ENCODE measurements at places on chromosomes 7 and 10.

DNA sequence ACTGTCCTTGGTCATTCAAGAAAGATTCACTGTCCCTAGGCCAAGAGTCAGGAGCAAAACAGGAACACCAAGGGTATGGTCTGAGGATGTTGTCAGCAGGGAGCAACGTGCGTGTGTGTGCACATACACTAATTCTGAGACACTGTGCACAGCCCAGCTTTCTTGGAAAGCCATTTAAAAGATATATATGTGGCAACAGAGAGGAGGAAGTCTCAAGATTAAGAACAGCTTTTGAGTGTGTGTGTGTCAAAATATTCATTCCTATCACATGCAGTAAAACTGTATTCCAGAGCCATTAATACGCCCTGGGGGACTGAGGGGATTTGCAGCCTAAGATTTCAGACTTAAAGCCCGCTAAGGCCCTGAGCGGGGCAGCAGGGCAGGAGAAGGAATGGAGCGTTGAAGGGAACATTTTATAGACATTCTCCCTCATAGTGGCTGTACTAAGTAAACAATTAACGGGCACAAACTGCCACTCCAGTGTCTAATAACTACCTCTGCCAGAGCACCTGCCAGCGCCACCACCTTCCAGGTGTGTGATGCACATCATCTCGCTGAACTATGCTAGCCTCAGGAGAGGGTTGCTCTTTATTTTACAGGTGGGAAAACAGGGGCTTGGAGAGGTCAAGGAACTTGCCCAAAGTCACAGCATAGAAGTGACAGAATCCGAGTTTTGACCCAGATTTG lies 2.0 kb downstream of the NOD1 start:
- DNase-seq: no peak

DNA sequence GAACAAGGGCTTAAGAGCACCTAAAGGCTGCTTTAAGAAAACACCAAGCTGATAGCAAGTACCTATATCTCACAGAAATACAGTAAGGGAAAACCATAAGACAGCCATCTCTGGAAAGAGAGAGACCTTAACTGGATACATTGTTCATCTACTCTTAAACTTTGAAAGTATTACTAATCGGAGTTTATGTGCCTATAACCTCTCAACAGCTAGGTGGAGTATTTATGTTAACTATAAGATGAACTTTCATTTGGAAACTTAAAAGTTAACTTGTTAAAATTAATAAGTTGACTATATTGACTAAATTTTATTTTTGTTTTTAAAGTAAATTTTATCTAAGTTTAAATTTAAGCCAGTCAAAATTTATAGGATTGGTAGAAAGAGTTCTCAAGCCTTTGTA lies 90.6 kb downstream of the USP6NL start:
- DNase-seq: no peak

- DNase-seq: no peak
Observed at GRCh38 chr10:89219513-89220218, 12.5 kb upstream of the CH25H start.

DNA sequence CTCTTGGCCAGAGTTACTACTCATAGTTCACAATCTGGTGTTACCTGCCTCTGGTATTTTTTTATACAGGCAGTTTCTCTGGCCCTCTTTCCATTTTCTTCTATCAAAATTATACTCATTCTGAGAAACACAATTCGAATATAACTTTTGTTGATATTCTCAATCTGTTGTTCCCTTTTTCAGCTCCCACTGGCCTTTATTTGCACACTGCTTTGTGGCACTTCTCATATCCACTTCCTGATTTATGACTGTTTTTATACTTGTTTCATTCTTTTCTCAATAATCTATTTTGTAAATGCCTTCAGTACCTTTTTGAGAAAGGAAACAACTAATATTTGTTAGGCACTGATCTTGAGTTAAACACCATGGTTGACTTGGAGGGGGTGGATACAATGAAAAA lies 93.8 kb upstream of the HDAC9 start:
- no peak for DNase-seq

DNA sequence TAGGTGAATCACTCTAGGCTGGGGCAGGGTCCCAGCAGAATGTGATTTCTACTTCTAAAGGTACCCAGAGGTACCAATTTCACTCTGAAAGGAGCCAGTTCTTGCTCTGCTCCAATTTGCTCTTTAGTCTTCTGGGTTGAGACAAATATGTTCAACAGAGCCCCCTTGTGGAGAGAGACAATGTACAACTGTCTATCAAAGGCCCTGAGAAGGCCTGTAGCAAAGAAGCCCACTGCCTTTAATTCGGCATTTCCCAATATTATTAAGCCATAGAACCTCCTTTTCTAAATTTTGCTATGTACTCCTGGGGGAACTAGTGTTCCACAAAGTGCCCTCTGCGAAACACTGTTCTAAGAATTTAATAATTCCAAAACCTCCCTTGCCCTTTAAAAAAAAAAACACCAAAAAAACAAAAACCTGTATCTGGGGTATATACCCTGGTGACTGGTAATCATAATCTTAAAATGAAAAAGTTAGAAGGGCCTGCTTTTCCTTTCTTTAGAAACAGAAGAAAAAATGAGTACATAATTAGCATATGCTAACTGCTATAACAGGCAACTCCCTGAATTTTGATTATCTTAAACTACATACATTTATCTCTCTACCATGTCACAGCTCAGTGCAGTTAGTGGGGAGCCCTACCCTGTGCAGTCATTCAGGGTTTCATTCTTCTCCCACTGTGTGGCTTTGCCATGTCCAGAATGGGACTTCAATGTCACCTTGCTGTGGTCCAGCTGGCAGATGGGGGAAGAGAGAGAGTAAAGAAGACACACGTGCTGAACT lies 160.9 kb upstream of the BMPER start:
- no peak for DNase-seq

DNA sequence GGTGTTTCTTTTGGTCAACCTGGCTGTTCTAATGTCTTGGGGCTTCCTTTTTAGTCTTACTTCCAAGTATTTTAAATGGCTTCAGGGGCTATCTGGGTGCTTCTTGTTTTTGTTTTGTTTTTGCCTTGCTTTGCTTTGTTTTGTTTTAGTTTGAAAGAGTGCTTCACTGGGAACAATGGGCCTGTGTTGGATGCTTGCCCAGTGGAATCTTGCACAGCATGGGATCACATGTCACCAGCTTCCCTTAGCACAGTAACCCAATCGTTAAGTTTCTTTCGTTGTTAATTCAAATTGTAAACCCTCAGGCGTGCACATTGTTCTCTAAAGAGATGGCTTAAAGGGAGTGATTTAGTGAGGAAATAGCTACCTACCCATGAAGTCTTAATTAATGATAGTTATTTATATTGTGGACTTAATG lies 8.9 kb downstream of the COL17A1 start:
- DNase-seq: no peak

- DNase-seq: no peak
Observed at GRCh38 chr7:79702116-79702515, 248.6 kb upstream of the MAGI2 start.

- DNase-seq: no peak
Observed at GRCh38 chr7:107133396-107133795, 35.4 kb upstream of the HBP1 start.

GRCh38 chr10:59970396-59971368 lies 64.3 kb upstream of the CCDC6 start:
- no peak for DNase-seq

GRCh38 chr10:113882240-113882639 lies 27.8 kb downstream of the NHLRC2 start:
- DNase-seq: no peak

GRCh38 chr7:50416527-50417182 lies 33.5 kb downstream of the FIGNL1 start:
- DNase-seq: no peak

GRCh38 chr10:120174491-120174890 lies 282.0 kb downstream of the SEC23IP start:
- no peak for DNase-seq

GRCh38 chr7:112414855-112415490 lies 35.3 kb upstream of the IFRD1 start:
- DNase-seq: no peak

GRCh38 chr10:74096777-74097176 lies 53.9 kb downstream of the AP3M1 start:
- no peak for DNase-seq

GRCh38 chr7:3013975-3014792 lies 29.5 kb downstream of the CARD11 start:
- no peak for DNase-seq

GRCh38 chr7:135326636-135327280 lies 93.1 kb downstream of the STRA8 start:
- no peak for DNase-seq

- no peak for DNase-seq
Observed at GRCh38 chr10:109934958-109935793, 11.9 kb upstream of the XPNPEP1 start.

DNA sequence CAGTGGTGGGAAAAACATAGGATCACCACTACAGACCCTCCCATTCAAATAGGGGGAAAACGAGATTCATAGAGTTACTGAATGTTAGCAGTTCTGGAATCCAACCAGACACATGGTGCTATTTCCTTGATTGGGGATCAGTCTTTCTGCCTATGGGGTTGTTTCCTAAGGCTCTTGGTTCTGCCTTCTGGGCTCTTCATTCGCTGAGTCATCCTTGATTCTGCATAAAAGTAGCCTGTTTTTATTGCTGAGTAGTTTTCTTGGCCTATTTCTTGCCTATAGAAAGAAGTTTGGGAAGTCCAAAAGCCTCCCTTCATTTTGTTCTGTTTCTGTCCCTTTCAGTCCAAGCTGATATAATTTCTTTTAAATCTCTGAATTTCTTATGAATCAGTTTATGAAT lies 99.3 kb upstream of the OIT3 start:
- DNase-seq: no peak

GRCh38 chr10:80530251-80530650 lies 7.5 kb upstream of the SH2D4B start:
- DNase-seq: no peak

- no peak for DNase-seq
Observed at GRCh38 chr10:6734286-6734685, 154.2 kb upstream of the PRKCQ start.

GRCh38 chr10:62106929-62107519 lies 161.6 kb downstream of the RTKN2 start:
- DNase-seq: no peak

DNA sequence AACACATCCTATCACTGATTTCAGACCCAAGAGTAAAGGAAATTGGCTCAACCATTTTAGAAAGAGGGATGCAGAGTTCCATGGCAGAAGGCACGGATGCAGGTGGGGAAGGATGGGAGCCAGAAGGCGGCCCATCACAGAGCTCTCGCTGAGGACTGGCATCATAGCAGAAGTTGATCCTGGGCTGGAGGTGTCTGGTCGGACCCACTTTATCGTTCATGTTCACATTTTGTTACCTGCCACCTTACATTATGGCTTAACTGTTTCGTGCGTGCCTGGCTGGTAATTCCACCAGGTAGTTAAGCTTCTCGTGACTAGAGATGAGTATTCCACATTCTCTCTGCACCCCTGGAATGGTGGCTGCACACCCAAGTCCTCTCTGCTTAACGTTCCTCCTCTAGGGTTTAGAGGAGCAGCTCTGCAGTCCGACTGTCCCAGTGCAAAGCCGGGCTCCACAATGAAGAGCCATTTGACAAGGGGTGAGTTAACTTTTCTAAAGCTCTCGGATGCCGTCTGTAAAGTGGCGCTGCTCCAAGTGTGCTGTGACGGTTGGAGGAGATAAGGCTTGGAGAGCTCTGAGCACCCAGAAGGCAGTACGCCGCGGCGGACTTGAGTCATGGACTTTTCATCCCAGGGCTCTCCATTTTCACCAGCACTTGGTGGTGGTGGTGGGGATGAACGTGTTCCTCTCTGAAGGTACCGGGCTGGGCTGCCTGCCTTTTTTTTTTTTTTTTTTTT lies 157.1 kb upstream of the SHH start:
- no peak for DNase-seq

- DNase-seq: no peak
Observed at GRCh38 chr10:86658261-86658741, 4.0 kb downstream of the OPN4 start.

DNA sequence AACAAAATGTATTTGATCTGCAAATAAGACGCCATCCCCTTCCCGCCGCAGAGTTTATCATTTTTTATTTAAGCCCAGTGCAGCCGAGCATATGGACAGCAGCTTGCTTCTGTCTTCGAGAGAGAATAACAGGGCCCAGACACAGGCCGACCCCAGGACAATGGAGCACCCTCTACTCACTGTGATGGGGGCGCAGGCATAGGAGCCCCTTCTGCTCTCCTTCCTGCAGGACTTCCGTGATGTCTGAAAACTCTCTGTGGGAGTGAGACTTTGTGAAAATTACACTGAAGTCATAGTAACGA lies 134.8 kb downstream of the OAT start:
- no peak for DNase-seq

- DNase-seq: no peak
Observed at GRCh38 chr7:154777489-154777888, 225.4 kb downstream of the PAXIP1 start.

GRCh38 chr7:140656548-140657515 lies 15.9 kb upstream of the ADCK2 start:
- DNase-seq: no peak

DNA sequence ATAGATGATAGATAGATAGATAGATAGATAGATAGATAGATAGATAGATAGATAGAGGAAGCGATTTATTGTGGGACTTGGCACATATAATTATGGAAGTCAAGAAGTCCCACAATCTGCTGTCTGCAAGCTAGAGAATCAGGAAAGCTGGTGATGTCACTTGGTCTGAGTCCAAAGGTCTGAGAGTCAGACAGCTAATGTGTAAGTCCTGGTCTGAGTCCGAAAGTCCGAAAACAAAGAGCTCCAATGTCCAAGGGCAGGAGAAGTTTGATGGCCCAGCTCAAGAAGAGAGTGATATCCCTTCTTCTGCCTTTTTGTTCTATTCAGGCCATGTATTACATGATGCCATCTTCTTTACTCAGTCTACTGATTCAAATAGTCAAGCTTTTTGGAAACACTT lies 53.8 kb upstream of the TCF7L2 start:
- no peak for DNase-seq

- DNase-seq: no peak
Observed at GRCh38 chr10:115092555-115093285, 445 bp upstream of the ATRNL1 start.

DNA sequence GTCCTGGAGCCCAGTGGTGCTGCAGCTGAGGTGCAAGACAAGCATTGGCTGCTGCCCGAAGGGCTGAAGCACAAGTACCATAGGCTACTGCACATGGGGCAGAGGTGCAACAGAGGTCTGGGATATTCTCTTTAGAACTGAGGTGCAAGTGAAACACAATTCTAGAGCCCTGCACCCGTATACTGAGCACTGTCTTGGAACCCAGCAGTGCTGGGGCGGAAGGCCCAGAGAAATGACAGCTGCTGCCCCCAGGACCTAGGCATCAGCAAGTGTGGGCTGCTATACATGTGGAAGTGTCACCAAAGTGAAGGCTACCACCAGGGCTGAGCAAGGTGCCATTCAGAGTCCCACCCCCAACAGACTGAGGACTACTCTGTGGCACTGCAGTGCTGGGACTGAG lies 393.6 kb upstream of the STEAP1 start:
- no peak for DNase-seq

DNA sequence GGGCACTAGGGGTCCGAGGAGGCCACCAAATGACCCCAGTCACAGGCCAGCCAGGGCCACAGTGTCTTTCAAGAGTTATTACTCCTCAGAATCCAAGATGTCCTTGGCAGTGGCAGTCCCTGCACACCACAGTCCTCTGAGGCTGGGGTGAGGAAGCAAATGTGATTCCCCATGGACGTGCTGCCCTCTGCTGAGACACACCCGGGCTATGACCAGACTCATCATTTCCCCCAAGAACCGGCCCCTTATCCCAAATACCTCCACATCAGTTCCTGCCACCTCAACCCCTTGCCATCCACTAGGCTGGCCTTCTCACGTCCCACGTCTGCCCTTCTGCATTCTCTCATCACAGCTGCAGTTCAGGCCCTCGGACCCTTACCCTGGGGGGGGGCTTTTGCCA lies 5.0 kb downstream of the PRKAG2 start:
- DNase-seq: no peak

- DNase-seq: no peak
Observed at GRCh38 chr7:155851892-155852291, 39.6 kb upstream of the SHH start.
